ENCODE measurements at places on chromosomes 16 and 17.

DNA sequence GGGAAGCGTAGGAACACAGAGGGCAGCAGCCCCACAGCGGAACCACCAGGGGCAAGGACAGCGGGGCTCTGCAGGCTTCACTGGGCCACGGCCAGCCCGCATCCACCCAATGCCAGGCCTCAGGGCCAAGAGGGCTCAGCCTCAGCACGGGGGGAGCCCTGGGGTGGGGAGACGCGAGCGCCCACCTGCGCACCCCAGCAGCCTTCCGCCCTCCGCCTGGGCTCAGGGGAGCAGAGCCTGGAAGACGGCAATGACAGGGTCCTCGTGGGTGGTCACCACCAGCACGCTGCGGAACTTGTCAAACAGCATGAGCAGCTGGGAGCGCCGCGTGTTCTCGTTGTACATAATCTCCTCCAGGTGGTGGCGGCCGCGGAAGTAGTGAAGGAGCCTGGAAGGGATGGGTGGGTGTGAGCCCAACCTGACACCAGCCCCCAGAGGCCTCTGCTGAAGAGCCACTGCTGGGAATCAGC, 8.5 kb downstream of the MPG start:
- DNase-seq, result no peak

- DNase-seq, result no peak
Measured at GRCh38 chr16:17105239-17105797, 365.4 kb downstream of the XYLT1 start.

DNA sequence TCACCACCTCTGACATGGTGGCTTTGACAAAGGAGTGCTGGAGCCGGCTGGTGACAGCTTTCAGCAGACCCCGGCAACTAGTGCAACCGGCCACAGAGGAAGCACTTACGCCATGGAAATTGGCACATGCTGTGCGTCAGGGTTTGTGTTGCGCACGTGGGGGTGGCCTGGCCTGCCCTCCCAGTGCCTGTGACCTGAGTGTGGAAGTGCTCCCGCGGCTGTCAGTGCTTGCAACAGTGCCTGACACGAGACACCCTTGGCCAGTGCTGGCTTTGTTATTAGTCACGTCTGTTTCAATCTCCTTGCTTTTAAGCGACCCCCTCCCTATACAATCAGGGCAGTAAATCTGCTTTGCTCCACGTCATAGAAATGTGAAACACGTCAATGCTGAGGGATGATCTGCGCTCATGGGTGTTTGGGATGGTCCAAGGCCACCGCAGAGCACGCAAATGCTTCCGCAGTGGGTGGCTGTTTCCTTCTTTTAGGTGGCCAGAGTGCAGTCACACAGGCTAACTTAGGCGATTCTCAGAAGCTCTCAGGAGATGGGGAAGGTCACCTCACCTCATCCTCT, 64.3 kb downstream of the PGS1 start:
- no peak for DNase-seq

- no peak for DNase-seq
Measured at GRCh38 chr17:80704381-80704819, 159.8 kb downstream of the RPTOR start.

DNA sequence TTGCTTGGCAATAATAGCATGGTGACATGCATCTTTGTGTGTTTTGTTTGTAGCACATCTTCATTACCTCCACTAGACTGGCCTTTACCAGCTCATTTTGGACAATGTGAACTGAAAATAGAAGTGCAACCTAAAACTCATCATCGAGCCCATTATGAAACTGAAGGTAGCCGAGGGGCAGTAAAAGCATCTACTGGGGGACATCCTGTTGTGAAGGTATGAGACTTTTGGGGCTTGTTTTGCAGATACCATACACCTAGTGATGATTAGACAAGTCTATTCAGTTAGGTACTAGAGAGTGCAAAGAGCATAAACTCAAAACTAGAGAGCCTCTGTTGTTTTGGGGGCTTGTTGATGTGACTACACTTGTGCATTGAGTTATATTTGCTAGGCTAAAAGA, 41.2 kb downstream of the NFATC3 start:
- DNase-seq, result no peak

DNA sequence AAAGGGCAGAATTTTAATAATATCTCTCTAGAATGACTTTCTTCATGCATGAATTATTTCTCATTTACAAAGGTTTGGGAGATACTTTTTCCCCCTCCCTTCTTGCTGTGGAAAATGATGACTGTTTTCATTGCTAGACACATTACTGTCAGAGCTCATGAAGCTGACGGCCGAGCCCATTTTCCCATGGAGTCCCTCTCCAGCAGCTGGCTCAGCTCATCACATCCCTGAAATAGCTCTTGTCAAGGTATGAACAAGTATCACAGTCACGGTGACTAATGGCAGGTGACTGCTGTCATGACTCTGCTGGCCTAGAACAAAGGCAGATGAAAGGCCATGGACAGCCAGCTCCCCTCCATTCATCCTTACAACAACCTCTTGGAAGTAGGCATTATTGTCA, 208.1 kb downstream of the ABCC12 start:
- no peak for DNase-seq
